ENCODE measurements at places on chromosomes 2 and 18.

DNA sequence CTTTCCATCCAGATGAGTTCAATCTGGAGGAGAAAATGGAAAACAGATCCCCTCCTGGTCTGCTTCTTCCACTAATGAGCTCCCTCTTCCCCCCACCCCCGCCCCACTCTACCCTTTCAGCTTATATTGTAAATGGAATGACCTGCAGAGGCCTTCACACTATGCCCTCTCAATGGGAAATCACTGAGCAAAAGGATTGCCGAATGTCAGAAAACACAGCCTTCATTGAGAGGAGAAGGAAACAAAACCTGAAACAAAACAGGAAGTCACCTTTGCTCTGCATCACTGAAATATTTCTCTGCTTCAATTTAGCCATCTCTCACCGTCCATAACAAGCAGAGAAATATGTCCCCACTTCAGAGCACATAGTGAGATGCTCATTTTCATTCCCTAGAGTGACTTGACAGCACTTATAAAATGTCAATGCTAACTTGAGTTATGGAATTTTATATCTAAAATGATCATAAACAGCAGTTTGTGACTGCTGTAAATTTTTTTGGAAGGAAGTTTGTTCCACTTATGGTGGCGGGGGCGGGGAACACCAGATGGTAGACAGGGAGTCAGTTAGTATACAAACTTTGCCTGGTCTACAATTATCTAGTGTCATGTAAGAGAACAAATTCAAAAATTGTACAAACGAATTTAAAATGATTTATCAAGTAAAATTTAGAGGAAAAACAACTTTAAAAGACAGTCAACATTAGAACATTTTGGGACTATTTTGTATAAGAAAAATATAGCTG, 1.8 kb upstream of the FRZB start:
- DNase-seq, result no peak

- DNase-seq, result no peak
Observed at GRCh38 chr2:10305715-10306114, 3.0 kb downstream of the HPCAL1 start.

DNA sequence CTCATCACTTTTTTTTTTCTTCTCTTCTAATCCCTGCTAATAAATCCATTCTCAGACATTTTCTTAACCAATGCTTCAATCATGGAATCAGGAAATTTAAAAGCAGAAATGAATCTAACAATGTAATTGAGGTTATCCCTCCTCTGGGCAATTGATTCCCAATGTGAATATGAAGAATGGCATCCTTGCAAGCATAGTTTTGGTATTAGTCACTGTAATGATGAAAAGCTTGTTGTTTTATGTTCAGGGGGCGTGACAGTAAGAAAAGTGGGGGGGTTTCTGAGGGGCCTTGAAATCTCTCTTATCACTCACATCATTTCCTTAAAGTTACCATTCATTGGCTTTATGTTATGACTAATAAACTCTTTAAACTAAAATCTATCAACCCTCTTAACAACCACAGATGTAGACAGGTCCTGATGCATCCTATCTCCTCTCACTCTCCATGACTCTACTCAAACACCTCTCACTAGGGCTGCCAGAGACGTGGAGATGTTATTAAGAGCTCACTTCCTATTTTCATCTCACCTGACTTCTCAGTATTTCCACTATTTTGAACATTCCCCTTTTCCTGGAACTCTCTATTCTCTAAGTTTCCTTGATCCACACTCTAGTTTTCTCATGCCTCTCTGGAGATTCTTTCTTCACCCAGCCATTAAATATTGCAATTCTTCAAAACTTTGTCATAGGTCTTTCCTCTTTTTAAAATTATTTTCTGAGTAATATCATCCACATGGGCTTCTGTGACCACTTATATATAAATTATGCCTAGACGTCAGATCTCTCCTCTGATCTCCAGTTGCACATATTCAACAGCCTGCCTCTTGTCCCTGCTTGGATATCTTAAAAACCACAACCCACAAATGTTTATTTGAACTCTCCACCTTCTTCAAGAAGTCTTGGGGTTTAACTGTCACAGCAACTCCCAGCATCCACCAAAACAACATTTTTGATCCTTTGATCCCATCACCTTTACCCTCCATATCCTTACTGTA, 332.9 kb downstream of the CDH2 start:
- DNase-seq, result no peak

- no peak for DNase-seq
Observed at GRCh38 chr2:41859615-41860514, 188.0 kb upstream of the PKDCC start.

- DNase-seq, result no peak
Observed at GRCh38 chr2:10221976-10222870, 80.5 kb upstream of the HPCAL1 start.

- no peak for DNase-seq
Observed at GRCh38 chr18:54209471-54210180, 14.8 kb downstream of the MBD2 start.

DNA sequence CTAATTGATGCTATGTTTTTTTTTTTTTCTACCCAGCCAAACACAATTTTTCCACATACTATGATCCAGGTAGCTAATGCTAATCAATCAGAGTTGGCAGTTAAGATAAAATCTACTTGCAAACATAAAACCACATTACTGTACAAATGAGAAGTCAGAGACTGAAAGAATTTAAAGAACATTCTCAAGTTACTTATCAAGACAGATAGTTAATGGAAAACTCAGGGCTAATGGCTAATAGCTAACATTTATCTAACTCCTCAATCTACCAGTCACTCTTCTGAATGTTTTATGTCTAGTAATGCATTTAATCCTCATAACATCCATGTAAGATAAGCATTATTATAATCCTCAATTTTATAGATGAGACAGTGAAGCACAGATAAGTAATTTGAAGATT, 537.6 kb upstream of the SETBP1 start:
- DNase-seq, result no peak

DNA sequence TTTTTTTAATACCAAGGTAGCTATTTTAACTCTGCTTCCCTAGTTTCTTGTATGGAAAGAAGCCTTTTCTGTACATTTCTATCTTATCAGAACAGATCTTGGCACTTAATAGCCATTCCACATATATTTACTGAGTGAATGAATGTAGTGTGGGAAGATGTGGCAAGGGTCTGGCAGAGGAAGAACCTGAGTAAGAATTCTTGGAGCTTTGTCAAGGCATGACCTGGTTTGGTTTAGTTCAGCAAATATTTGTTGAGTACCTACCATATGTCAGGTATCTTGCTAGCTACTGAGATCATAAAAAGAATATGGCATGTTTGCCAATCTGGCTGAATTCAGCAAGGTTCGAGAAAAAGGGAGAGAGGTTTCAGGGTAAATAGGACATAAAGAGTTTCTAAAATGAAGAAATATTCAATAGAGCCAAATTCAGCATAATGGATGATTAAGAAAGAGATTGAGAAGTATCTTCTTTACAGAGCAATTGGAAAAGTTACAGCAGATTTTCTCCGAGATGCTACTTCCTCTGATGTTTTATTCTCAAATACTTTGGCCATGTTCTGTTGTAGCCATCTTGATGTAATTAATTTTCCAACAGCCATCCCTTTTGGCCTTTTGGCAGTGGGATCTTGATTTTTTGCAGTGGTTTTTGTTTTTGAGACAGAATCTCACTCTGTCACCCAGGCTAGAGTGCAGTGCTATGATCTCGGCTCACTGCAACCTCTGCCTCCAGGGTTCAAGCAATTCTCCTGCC, 21.7 kb upstream of the MEP1B start:
- DNase-seq, result no peak

DNA sequence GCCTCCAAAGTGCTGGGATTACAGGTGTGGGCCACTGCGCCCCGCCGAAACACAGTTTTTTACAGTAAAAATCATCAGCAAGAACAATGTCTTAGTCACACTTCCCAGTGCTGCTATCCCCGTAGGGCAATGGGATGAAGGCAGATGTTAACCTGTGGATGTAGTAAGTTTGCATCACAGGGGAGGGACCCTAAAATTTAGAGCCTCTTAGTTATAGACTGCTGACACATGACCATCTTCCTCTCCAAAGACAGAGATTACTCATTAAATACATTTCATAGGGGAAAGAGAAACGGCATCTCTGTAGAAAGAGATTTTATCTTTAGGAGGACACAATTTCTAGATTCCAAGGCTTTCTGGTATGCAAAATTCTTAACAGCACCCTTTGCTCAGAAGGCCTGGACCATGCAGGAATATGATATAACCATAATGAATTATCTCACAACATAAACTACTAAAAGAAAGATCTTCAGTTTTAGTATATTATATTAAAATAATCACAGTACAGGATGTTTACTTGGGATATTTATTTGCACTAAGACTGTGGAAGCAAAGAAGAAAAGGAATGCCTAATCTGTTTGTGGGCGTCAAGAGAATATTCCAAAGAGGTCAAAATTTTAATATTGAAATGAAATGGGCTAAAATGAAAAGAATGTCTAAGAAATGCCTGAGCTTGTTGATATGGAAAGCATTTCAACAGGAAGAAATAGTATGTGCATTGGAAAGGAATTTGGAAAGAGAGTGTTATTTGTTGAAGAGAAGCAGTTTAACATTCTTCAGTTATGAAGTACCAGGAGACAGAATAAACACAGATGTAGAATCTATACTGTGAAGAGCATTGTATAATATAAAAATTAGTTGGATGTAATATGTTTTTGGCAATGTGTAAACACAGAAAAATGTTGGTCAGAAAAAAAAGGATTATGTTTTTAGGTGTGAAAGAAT, 1228.3 kb upstream of the CHAC2 start:
- DNase-seq, result no peak

- DNase-seq, result no peak
Observed at GRCh38 chr18:77022116-77022515, 110.5 kb downstream of the MBP start.

DNA sequence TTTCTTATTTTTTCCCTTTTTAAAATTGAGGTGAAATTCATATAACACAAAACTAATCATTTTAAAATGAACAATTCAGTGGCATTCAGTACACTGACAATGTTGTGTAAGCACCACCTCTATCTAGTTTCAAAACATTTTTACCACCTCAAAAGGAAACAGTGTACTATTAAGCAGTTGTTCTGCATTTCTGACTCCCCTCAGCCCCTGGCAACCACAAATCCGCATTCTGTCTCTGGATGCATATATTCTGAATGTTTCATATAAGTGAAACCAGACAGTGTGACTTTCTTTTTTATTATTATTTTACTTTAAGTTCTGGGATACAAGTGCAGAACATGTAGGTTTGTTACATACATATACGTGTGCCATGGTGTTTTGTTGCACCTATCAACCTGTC, 19.2 kb upstream of the TANK start:
- DNase-seq, result no peak

- DNase-seq, result no peak
Observed at GRCh38 chr2:33384599-33384961, 91.9 kb upstream of the RASGRP3 start.

- DNase-seq, result no peak
Observed at GRCh38 chr18:59706499-59706898, 9.3 kb upstream of the CCBE1 start.
